ENCODE measurements at places on chromosomes 1 and 21.

DNA sequence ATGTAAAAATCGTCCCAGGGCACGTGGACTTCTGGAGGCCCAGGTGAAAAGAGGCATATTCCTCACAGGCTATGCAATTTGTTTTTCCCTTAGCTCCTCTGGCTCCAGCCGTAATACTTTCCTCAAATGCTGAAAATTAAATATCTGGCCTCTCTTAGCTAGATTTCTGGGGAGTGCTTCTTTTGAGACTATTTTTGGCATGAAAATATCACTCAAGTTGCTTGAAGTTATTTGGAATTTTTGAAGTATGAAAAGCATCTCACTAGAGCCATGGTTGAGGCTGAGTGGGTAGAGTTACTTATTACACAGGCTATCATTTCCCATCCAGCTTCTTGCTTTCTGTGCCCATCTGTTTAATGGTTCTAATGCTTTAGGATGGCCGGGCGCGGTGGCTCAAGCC is 59.7 kb downstream of the MYOM3 start:
- DNase-seq, result no peak

DNA sequence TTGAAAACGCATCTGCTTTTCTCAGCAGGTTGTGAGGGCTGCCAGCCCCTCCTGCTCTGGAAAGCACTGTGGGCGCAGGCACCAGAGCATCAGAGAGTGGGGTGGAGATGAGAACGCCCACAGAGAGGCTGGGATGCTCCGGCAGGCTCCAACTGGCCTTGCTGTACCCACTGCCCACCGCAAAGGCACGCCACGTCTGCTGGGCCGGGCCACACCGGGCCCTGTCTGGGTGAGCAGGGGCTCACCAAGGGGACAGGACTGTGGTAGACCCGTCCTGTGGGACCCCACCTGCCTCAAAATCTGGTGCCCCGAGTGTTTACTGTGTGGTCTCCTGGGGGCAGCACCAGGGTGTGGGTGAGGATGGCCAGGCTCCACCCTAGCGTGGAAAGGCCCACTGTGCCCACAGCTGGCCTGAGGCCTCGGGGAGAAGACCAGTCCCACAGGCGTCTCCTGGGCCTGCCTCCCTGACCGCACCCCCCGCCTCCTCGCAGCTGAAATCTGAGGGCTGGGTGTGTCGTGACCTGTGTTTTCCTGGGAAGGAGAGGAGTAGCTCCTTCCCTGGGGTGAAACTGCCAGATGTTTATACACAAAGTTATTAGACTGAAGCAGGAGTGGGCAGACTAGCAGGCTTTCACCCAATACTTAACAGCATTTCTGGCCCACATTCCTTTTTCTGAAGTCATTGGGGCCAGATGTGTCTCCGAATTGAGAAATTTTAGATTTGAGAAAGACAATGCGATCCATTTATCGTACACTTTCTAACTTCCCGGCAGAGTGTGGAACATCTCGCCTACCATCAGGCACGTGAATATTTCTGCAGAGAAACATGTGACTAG is 53.8 kb downstream of the STUM start:
- DNase-seq, result no peak

DNA sequence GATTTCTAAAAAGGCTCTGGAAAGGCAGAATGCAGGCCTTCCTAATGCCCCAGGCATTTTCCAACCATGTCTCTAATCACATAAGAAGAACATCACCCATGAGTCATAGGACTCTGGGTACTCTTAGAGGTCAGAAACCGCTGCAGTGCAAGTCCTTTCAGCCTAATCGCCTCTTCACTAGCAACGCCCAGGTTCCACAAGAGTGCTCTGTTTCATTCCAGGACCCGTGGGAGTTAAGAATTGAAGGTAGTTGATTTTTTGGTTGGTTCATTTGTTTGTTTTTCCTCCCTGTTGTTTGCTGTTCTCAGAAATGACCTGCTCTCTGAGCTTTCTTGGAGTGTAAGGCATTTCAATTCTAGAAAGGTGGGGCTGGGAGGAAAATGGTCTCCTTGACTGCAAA is 123.2 kb downstream of the NR5A2 start:
- DNase-seq, result no peak

GRCh38 chr1:238701024-238701423 is 685.3 kb upstream of the CHRM3 start:
- DNase-seq, result no peak

GRCh38 chr1:45172005-45172404 is 34.4 kb downstream of the ZSWIM5 start:
- no peak for DNase-seq

- no peak for DNase-seq
Measured at GRCh38 chr1:26148887-26149286, 10.0 kb upstream of the FAM110D start.

Measured in stimulated activated CD4-positive, alpha-beta T cell treated with anti-CD3 and anti-CD28 coated beads, Interleukin-4, amount 100 ng/mL, for 48 hours (primary cell).